ENCODE measurements at places on chromosomes 2 and 18.
A peak's percentile ranks its signal among the peaks of the same experiment; 100 is the strongest.

GRCh38 chr18:12345491-12346239 is 31.4 kb downstream of the AFG3L2 start:
- DNase-seq = no peak

GRCh38 chr2:179751163-179751809 is 110.1 kb downstream of the ZNF385B start:
- DNase-seq = no peak

DNA sequence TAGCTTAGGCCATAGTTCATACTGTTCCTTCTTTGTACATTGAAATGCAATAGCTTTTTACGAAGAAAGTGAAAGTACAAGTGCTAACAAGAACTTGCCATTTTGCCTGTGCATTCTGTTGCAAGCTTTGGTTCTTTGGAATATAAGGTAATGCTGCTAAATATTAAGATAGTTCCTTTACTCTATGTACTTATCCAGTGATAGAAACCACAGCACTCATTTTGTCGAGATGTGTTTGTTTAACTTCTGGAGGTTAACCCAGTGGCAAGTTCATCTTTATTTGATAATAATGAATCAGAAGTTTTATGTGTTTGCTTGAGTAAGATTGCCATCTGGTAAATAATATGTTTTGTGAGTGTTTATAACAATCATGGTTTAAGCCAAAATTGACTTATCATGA is 373.1 kb upstream of the FANCL start:
- DNase-seq = no peak

DNA sequence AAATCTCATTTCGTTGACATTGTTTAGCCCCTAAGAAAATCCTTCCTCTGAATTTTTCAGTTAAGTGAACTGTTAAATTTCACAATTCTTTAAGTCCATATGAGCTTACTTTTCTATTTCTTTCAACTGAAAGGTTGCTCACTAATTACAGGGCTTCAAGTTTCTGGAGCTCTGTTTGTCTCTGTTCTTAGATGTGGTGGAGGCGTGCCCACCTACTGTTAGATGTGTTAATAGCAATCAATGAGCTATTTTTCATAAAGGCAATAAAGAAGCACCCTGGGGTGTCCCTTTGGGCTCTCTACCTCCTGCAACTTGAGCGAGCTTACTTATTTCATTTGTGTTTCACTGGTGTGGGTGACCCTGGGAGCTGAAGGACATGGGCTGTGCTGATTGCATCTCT is 25.0 kb downstream of the CREG2 start:
- no peak for DNase-seq

GRCh38 chr18:49359732-49360444 is 100.6 kb downstream of the DYM start:
- no peak for DNase-seq

- DNase-seq = no peak
Measured at GRCh38 chr2:40204268-40204667, 247.6 kb downstream of the SLC8A1 start.

DNA sequence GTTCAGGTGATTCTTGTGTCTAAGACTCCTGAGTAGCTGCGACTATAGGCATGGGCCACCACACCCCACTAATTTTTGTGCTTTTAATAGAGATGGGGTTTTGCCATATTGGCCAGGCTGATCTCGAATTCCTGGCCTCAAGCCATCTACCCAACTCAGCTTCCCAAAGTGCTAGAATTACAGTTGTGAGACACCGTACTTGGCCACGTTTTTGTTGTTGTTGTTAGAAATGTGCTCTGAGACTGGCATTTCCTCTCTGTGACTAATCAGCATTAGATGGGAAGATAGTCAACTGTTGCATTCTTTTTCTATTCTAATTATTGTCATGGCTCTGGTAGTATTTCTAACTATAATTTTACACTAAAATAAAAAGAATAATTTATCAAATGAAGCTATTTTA is 191.7 kb downstream of the CAMKMT start:
- no peak for DNase-seq

GRCh38 chr2:185738679-185739472 is at the start of gene FSIP2:
Gene FSIP2, plus strand, starts transcription at chr2:185738804. Its CDS starts 91 bp downstream, at chr2:185738895.
- DNase-seq = no peak

GRCh38 chr2:52210161-52210560 is 1178.2 kb upstream of the NRXN1 start:
- DNase-seq = no peak

GRCh38 chr2:38074764-38075506 is 1.0 kb downstream of the CYP1B1 start:
- no peak for DNase-seq

- DNase-seq = peak; percentile 51
Measured at GRCh38 chr2:191566344-191566743, 111.6 kb upstream of the NABP1 start.

DNA sequence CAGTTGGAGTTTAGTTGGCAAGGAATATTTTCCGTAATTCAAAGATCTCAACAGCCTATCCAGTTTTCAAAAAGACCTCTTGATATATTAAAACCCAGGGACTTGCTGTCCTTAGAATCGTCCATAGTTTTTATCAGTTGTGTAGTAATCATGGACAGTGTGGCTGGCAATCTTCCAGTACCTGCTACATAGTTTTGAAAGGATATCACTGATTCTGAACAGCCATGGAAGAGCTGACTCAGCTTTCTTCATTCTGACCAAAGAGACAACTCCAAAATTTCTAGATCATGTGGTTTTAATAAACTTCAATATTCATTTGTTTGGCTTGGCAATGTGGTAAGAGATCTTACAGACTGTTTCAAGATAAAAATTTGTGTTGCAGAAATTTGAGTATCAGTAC is 616.7 kb downstream of the TDRD15 start:
- DNase-seq = no peak

GRCh38 chr2:115650827-115651226 is 1208.4 kb downstream of the DPP10 start:
- no peak for DNase-seq

GRCh38 chr2:49318531-49318930 is 164.2 kb upstream of the FSHR start:
- no peak for DNase-seq

- DNase-seq = no peak
Measured at GRCh38 chr18:53698907-53699306, 525.6 kb downstream of the MBD2 start.

- DNase-seq = no peak
Measured at GRCh38 chr18:73352546-73352945, 484.8 kb upstream of the NETO1 start.

- DNase-seq = no peak
Measured at GRCh38 chr2:190582736-190583506, 48.4 kb upstream of the NEMP2 start.

GRCh38 chr2:238771218-238771617 is 76.7 kb upstream of the TWIST2 start:
- DNase-seq = no peak

DNA sequence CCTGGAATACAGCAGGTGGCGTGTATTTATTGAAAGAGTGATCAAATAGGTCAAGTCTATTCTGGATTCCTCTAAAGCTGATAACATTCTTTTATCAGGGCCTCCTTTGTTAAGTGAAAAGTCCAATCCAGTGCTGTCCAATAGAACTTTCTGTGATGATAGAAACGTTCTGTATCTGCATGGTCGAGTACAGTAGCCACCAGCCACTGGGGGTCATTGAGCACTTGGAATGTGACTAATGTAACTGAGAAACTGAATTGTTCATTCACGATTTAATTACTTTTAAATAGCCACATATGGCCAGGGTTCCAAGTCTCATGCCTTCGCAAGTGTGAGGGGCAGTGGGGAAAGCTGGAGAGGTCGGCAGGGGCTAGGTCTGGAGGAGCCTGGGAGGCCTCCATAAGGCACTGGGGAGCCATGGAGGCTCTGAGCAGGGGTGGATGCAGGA is 20.5 kb downstream of the SH2D6 start:
- DNase-seq = no peak

GRCh38 chr2:235264512-235264911 is 229.3 kb upstream of the AGAP1 start:
- no peak for DNase-seq

DNA sequence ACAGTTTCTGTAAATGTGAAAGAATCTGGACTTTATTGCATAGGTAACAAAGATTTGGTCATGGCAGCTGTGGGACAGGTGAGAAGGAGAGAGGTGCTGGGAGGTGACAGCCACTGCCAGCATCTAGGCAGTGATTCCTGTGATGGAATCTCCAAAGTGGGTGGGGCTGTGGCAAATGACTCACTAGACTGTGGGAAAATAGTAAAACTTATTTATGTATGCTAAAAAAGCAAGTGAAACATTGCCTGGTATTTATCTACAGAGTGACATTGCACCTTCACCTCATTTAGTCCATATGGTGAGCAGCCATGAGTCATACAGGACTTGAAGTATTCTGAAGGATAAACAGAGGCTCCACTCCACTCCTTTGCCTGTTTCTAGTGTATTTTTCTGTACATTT is 145.3 kb upstream of the MEX3C start:
- no peak for DNase-seq

DNA sequence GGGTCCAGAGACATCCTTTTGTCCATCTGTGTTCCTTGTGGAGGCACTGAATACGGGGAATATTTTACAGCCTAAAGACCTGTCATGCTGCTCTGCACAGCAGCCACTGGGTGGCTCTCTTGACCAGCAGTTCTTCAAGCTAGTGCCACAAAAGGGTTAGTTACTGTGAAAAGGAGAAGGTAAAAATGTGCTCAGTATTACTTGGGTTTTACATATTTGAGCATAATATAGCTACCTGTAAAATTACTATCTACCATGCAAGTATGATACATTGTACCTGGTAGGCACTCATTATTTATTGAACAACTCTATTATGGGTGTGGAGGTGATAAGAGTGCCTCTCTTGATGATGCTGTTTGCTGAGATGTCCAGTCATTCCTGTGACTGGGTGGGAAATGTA is 23.6 kb downstream of the FZD5 start:
- DNase-seq = peak; percentile 34

DNA sequence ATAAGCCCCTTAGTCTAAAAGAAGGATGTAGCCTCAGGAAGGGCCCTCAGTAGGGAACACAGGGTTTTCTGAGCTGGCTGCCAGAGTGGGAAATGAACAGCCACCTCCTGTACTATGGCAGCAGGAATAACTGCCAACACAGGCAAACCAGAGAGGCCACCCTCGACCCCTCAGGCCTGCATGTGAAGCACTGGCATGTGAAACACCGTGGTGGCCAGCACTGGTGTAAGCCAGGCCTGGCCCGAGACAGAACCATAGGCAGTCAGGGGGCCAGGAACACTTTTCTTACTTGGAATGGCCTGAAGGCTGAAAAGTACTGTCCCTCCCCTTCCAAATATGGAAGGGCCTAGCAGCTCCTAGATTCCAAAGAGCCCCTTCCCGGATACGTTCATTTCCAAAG is 28.2 kb downstream of the SFXN5 start:
- no peak for DNase-seq
